Left ventricle myocardium inferior (tissue), 1 donor: ENCODE measurements at places on chromosomes 2 and 18. TPM values are rescaled to one million over a fixed set of nuclear protein-coding genes. Genes with fewer than 3 reads are reported as not detected.

Gene TPO
- 7.1 TPM for total RNA-seq

GRCh38 chr2:14445670-14446069, 186.8 kb upstream of the LRATD1 start:
- no peaks in the 10 kb centered on the region for H3K36me3 ChIP-seq
- H3K4me1 ChIP-seq: no peaks in the 10 kb centered on the region
- H3K4me3 ChIP-seq: no peak overlapping the region
- H3K27me3 ChIP-seq: no peaks in the 10 kb centered on the region
- no peak overlapping the region for H3K27ac ChIP-seq

GRCh38 chr2:121018136-121019061, 266.6 kb downstream of the TFCP2L1 start:
- H3K4me3 ChIP-seq: peak overlapping the region; percentile 38
- H3K27me3 ChIP-seq: peaks cover 22% of the 10 kb centered on the region
- DNase-seq: peak; percentile 25
- H3K27ac ChIP-seq: no peak overlapping the region
- no peaks in the 10 kb centered on the region for H3K36me3 ChIP-seq
- H3K4me1 ChIP-seq: peaks cover 6% of the 10 kb centered on the region

- no peak overlapping the region for H3K4me3 ChIP-seq
- H3K27ac ChIP-seq: no peak overlapping the region
- no peaks in the 10 kb centered on the region for H3K4me1 ChIP-seq
- DNase-seq: no peak
Observed at GRCh38 chr2:240161087-240161750, 20.8 kb upstream of the OTOS start.

DNA sequence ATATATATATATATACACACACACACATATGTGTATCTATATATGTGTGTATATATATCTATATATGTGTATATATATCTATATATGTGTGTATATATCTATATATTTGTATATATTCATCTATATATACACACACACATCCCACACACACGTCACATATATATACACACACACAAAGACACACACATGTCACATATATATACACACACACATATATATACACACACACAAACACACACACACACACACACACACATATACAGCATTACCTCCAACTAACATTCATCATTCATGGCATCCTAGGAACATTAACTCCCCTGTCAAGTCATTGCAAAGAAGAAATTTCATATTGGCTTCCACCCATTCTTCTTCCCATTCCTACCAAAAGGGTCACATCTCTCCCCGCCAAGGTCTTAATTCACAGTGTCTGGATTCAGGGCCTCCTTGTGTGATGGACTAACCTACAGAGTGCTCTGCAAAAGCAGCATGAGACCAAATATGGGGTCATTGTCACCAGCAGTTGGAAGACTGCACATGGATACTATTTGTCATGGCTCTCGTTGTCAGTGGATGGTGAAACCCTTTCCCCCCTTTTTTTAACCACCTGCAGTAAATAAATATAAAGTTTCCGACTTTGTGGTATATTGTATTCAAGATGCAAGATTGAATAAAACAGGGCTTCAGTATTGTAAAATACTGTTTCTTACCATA, 67.0 kb downstream of the IRS1 start:
- no peaks in the 10 kb centered on the region for H3K27me3 ChIP-seq
- H3K4me3 ChIP-seq: no peak overlapping the region
- DNase-seq: no peak
- peak overlapping the region; percentile 63 for H3K27ac ChIP-seq
- peaks cover 44% of the 10 kb centered on the region for H3K4me1 ChIP-seq

Gene TXNDC2
- not detected for total RNA-seq

Gene DYNAP
- total RNA-seq: not detected

GRCh38 chr2:86295066-86295465, 42.4 kb downstream of the REEP1 start:
- H3K27me3 ChIP-seq: no peaks in the 10 kb centered on the region
- H3K27ac ChIP-seq: no peak overlapping the region
- peaks cover 70% of the 10 kb centered on the region for H3K4me1 ChIP-seq
- H3K4me3 ChIP-seq: no peak overlapping the region

DNA sequence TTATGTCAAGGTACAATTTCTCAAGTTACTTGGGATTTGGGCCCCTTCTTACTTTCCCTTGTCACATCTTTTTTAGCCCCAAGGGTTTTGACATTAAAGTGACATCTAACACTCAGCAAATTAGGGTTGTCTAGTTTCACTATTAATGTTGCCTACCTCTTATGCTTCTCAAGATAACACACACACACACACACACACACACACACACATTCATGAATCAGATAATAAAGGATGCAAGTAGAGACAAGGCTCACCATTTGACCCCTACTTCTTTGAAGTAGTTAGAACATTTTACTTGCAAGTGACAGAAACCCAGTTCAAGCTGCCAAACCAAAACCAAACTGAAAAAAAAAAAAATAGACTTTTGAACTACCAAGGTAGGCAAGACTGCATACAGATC, 138.8 kb downstream of the TRIB2 start:
- no peak overlapping the region for H3K27ac ChIP-seq
- no peaks in the 10 kb centered on the region for H3K36me3 ChIP-seq
- H3K4me1 ChIP-seq: peaks cover 2% of the 10 kb centered on the region
- no peak for DNase-seq
- no peak overlapping the region for H3K4me3 ChIP-seq
- no peaks in the 10 kb centered on the region for H3K27me3 ChIP-seq

DNA sequence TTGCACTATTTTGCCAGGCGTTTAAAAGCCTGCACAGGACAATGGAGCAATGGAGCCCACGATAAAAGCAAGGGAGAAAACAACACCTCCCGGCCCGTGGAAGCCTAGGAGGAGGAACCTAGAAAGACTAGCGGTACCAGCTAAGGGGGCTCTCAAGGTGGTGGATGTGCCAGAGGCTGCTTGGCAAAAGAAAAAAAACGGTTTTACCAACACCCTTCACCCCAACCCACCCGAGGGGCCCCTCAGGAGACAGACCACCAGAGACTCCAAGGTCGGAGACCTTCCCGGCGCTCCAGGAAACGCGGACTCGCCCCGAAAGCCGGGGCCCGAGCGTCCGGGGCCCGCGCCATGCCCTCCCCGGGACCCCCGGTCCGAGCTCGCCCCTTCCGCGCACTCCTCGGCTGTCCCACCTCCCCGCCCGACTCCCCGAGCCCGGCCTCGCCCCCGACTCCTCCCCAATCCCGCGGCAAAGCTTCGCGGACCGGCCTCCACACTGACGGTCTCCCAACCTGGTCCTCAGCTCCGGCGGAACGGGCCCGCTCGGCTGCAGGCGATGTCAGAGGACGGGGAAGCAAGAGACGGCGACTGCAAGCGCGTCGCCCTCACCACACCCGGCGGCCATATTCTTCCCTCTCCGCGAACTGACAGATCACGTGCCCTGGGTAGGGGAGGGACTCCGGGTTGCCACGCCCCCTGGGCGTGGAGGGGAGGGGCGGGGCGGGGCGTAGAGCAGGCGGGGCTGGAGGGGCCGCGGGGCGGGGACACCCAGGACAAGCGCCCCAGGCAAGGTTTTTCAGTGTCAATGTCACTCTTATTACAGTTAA, at the start of gene KIDINS220:
TSS of gene KIDINS220 (minus strand) at position 643 of the 824 bp plus-strand sequence. CDS start 10,520 bp downstream, outside the sequence.
- H3K4me3 ChIP-seq: peak within 1 kb of the TSS; percentile 100
- peak within 1 kb of the TSS; percentile 91 for H3K27ac ChIP-seq
- H3K36me3 ChIP-seq: no peaks in the 10 kb centered on the region
- H3K4me1 ChIP-seq: peaks cover 57% of the 10 kb centered on the region

GRCh38 chr2:121699421-121700333, 37.0 kb downstream of the NIFK start:
- no peaks in the 10 kb centered on the region for H3K27me3 ChIP-seq
- DNase-seq: peak; percentile 22
- peak overlapping the region; percentile 86 for H3K27ac ChIP-seq
- peaks cover 24% of the 10 kb centered on the region for H3K4me1 ChIP-seq

Gene FLACC1
- 11.8 TPM for total RNA-seq

Gene POU3F3
- 0.11 TPM for total RNA-seq

Gene RNF181
- 89.2 TPM for total RNA-seq

- H3K27ac ChIP-seq: no peak overlapping the region
- no peak overlapping the region for H3K4me3 ChIP-seq
- DNase-seq: no peak
- no peaks in the 10 kb centered on the region for H3K4me1 ChIP-seq
- no peaks in the 10 kb centered on the region for H3K27me3 ChIP-seq
Observed at GRCh38 chr2:141162314-141162713, 968.5 kb downstream of the LRP1B start.

Gene EGR4
- not detected for total RNA-seq

Gene RTN4
- 105 TPM for total RNA-seq

DNA sequence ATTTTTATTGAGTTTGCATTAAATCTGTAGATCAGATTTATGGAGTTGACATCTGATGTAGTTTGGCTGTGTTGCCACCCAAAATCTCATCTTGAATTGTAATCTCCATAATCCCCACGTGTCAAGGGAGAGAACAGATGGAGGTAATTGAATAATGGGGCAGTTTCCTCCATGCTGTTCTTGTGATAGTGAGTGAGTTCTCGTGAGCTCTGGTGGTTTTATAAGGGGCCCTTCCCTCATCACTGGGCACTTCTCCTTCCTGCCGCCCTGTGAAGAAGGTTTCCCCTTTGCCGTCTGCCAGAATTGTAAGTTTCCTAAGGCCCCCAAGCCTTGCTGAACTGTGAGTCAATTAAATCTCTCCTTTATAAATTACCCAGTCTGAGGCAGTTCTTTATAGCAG, 32.2 kb downstream of the ZC3H15 start:
- peaks cover 35% of the 10 kb centered on the region for H3K36me3 ChIP-seq
- no peak for DNase-seq
- H3K4me1 ChIP-seq: peaks cover 3% of the 10 kb centered on the region
- H3K4me3 ChIP-seq: no peak overlapping the region

DNA sequence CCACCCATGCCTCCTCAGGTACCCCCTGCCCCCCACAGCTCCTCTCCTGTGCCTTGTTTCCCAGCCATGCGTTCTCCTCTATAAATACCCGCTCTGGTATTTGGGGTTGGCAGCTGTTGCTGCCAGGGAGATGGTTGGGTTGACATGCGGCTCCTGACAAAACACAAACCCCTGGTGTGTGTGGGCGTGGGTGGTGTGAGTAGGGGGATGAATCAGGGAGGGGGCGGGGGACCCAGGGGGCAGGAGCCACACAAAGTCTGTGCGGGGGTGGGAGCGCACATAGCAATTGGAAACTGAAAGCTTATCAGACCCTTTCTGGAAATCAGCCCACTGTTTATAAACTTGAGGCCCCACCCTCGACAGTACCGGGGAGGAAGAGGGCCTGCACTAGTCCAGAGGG, 803 bp upstream of the DES start:
- H3K27me3 ChIP-seq: peaks cover 61% of the 10 kb centered on the region
- peak; percentile 66 for DNase-seq
- H3K27ac ChIP-seq: peak overlapping the region; percentile 96
- peak overlapping the region; percentile 75 for H3K4me3 ChIP-seq

- no peaks in the 10 kb centered on the region for H3K36me3 ChIP-seq
- no peak for DNase-seq
- H3K27me3 ChIP-seq: no peaks in the 10 kb centered on the region
- no peak overlapping the region for H3K4me3 ChIP-seq
- H3K27ac ChIP-seq: peak overlapping the region; percentile 42
Observed at GRCh38 chr2:143708682-143709081, 579.5 kb downstream of the ARHGAP15 start.

DNA sequence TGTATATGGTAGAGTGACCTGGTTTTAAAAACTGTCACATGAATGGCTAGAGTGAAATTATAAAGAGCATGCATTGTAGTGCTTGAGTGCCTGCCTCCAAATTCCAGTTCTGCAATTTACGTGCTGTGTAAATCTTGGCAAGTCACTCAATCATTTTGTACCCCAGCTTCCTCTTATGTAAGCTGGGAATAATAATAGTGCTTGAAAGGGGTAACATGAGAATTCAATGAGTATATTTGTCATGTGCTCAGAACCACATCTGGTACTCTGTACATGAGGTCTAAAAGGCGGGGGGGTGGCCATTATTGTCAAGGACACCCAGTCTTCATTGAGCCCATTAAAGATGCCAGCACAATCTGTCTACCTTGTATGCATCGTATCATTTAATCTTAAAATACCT, 214.8 kb downstream of the MC4R start:
- DNase-seq: no peak
- no peaks in the 10 kb centered on the region for H3K27me3 ChIP-seq
- H3K36me3 ChIP-seq: no peaks in the 10 kb centered on the region
- no peak overlapping the region for H3K4me3 ChIP-seq

- no peak for DNase-seq
- H3K27me3 ChIP-seq: peaks cover 57% of the 10 kb centered on the region
- no peak overlapping the region for H3K27ac ChIP-seq
- H3K4me1 ChIP-seq: no peaks in the 10 kb centered on the region
- no peak overlapping the region for H3K4me3 ChIP-seq
- no peaks in the 10 kb centered on the region for H3K36me3 ChIP-seq
Observed at GRCh38 chr2:120381661-120382060, 35.7 kb downstream of the INHBB start.

Gene ANKAR
- total RNA-seq: 9.9 TPM

Gene DHRS9
- total RNA-seq: 7.3 TPM

DNA sequence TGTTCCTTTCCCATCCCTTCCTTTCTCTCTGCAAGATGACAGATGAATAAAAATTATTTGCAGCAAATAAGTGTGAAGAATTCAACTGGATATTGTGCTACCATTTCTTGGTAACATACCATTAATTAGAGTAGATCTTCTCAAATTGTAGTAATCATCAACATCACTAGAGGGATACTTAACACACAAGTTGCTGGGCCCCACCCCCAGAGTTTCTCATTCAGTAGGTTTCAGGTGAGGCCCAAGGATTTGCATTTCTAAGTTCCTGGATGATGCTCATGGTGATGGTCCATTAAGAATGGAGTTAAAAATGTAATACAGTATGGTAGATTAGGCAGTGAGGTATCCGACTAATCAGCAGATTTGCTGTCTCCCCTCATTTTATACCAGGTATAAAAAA, 594.0 kb downstream of the ERBB4 start:
- H3K27ac ChIP-seq: no peak overlapping the region
- no peak for DNase-seq
- no peaks in the 10 kb centered on the region for H3K4me1 ChIP-seq
- H3K27me3 ChIP-seq: no peaks in the 10 kb centered on the region

Gene HTR2B
- 1.5 TPM for total RNA-seq

Gene ACADL
- 1.3 TPM for total RNA-seq

DNA sequence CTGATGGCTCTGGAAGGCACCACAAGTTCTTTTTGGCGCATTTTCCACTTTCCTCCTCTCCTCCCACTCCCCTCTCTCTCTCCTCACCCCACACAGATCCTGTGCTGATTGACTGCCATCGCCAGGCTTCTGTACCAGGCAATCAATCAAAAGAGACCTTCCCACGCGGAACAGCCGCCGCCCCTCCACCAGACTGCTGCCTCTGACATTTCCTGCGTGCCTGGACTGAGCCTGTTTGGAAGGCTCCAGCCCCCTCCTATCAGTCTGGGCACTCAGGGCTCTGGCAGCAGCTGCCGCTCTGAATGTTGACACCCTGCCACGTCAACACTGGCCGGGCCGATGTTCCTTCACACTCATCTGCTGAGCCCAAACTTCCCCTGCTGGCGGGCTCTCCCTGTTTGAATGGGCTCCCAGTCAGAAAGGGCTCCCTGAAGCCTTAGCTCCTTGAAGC, 467.7 kb downstream of the EPHA4 start:
- H3K4me1 ChIP-seq: peaks cover 25% of the 10 kb centered on the region
- H3K27me3 ChIP-seq: no peaks in the 10 kb centered on the region
- H3K36me3 ChIP-seq: no peaks in the 10 kb centered on the region
- H3K27ac ChIP-seq: peak overlapping the region; percentile 76
- H3K4me3 ChIP-seq: peak overlapping the region; percentile 42
